ENCODE measurements at places on chromosomes 3 and 15.

DNA sequence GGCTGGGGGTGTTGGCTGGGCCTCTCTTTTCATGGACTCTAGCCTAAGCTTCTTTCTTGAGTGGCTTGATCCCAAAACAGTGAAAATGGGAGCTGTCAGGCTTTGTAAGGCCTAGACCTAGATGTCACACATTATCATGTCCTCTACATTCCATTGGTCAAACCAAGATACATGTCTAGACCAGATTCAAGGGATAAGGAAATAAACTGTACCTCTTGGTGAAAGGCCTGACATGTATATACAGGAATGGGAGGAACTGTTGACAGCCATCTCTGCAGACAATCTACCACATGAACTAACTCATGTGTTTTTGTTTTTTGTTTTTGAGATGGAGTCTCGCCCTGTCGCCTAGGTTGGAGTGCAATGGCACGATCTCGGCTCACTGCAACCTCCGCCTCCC lies 11.1 kb upstream of the RPP25 start:
- no peak for DNase-seq

DNA sequence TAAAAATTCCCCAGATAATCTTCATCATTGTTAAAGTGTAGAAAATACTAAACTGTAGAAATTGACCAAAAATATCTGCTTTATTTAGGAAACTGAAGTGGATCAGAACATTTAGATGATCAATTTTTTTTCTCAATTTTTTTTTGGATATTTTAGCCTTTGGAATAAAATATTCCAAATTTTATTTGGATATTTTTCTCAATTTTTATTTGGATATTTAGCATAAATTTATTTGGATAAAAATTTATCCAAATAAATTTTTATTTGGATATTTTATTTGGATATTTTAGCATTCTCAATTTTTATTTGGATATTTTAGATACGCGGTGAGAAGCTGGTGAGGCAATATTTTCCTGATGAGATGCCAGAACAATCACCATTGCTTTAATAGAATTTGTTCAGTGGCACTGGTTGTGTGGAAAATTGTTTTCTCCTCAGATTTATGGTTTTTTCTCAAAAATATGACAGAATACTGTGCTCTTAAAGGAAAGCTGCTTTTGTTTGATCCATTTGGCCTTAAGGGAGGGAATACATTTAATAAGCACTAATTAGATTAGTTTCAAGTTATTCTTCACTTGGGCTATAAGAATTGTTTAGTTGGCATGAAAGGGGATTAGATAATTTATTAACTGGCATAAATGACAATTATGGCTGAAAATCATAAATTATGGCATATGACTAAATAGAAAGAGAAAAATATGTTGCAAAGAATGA lies 470.1 kb downstream of the MFSD1 start:
- DNase-seq = no peak

DNA sequence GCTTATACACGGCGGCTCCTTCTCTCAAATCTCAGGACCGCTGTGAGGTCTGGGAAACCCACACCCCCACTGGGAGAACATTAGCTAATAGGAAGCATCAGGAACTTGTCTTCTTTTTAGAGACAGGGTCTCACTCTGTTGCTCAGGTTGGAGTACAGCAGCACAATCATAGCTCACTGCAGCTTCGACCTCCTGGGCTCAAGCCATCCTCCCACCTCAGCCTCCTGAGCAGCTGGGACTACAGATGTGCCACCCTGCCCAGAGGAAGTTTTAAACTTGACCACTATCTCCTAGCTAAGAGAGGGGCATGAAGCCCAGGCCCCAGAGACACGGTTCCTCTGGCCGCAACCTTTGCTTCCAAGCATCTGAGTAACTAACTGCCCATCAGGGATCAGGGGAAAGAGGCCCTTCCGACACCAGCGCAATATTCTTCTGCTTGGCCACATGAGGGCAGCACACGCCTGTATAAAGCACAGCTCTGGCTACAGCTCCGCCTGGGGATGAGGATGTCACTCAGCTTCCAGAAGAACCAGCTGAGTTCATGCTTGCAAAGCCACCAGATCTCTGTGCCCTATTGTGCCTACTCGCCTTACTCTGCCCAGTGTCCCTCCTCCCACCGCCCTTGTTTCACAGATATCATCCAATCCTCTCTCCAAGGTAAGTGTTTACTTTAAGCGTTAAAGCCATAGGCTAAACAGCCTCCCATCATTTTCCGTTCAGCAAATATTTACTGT lies 57.6 kb upstream of the SLC6A11 start:
- DNase-seq = peak; percentile 78

GRCh38 chr15:29461877-29462276 lies 192.3 kb upstream of the NSMCE3 start:
- no peak for DNase-seq

- DNase-seq = no peak
These were observed 51.2 kb downstream of the FGF12 start for GRCh38 chr3:192675958-192676649.
